ENCODE measurements at places on chromosomes 7 and 10. TPM values are rescaled to one million over a fixed set of nuclear protein-coding genes. Genes with fewer than 3 reads are reported as not detected.

Gene PNLIP
- total RNA-seq: not detected

Gene OR9A2
- 1.1 TPM for total RNA-seq

Gene TRIM73
- 3.8 TPM for total RNA-seq

Gene PDE1C
- total RNA-seq: 20.4 TPM

Gene DDC
- 2.0 TPM for total RNA-seq

Gene SPDYE16
- total RNA-seq: not detected

Gene VWDE
- 6.7 TPM for total RNA-seq

Gene CABCOCO1
- 2.0 TPM for total RNA-seq

Gene AZGP1
- total RNA-seq: 1.9 TPM

Gene WASHC2C
- total RNA-seq: 41.7 TPM

Gene PDCD11
- 19.7 TPM for total RNA-seq

Gene OR2A5
- not detected for total RNA-seq

Gene RAPGEF5
- 99.1 TPM for total RNA-seq

Gene INSYN2A
- 8.8 TPM for total RNA-seq

Gene HIPK2
- total RNA-seq: 9.8 TPM

Gene CRYGN
- 0.16 TPM for total RNA-seq

Gene DMBT1
- total RNA-seq: 0.48 TPM

Gene CPED1
- 78.4 TPM for total RNA-seq

Gene GRM8
- total RNA-seq: 0.48 TPM

Gene CYTH3
- 28.9 TPM for total RNA-seq

Gene FAM13C
- 34.5 TPM for total RNA-seq

Gene SSC4D
- total RNA-seq: 0.37 TPM

Gene GRM3
- total RNA-seq: 0.21 TPM

Gene TRIM74
- total RNA-seq: not detected

Gene MSMB
- not detected for total RNA-seq

Gene GBF1
- total RNA-seq: 29.3 TPM

Gene LRRC18
- 0.32 TPM for total RNA-seq

Gene CYP2C19
- total RNA-seq: not detected

All from urinary bladder (tissue), 4 donors.